ENCODE measurements at places on chromosomes 2 and 18.

DNA sequence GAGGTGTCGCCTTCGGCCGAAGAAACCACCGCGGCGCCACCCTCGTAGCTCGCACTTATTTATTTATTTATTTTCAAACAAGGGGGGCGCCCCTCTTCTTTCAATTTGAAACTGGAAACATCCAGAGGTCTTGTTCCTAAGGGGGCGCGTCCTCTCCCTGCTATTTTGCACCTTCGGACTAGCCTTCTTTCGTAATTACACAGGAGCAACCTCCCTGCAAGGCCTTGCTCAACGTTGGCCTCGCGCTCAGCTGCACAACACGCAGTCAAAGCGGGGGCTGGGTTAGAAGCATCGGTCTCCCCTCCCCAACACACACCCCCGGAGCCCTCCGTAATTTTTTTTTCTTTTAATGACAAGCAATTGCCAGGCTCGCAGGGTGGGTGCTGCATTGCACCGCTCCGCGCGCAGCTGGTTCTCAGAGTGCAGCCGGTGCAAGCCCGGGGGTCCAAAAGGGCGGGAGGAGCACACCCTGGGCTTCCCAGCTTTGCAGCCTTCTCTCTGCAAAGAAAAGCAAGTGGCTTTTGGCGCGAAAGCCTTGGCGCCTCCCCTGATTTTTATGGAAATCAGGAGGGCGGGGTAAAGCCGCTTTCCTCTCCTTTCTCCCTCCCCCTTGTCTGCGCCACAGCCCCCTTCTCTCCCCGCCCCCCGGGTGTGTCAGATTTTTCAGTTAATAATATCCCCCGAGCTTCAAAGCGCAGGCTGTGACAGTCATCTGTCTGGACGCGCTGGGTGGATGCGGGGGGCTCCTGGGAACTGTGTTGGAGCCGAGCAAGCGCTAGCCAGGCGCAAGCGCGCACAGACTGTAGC is at the start of gene MYCN:
TSS of gene MYCN (plus strand) at position 697 of the 807 bp plus-strand sequence. CDS start 1,515 bp downstream, outside the sequence.
- DNase-seq: peak; percentile 69

DNA sequence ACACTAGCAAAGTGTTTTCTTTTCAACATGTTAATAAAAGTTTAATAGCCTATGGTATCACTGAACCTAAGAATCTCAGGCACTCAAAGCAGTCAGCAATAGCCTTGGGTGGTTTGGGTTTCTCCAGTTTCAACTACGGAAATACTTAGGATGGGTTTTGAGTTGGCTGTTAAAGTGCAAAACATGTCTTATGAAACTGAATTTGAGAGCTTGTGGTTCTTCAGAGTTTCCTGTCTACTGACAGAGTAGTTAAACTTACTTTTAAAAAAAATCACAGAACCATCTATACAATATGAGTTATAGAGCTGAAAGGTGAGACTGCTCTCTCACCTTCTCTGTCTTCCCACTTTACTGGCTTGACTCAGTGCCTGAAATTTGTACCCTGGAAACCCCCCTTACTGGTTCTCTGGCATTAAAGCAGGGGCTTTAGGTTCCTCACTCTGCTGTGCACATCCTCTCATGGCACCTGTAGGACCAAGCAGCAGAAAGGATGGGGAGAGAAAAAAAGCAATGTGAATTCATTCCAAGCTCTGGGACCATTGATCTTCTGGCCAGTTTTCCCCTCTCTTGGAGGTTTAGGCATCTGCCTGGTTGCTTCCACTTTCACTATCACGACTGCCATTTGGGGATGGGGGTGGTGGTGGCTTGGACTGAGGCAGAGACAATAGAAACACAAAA is 18.1 kb downstream of the CCDC141 start:
- no peak for DNase-seq

DNA sequence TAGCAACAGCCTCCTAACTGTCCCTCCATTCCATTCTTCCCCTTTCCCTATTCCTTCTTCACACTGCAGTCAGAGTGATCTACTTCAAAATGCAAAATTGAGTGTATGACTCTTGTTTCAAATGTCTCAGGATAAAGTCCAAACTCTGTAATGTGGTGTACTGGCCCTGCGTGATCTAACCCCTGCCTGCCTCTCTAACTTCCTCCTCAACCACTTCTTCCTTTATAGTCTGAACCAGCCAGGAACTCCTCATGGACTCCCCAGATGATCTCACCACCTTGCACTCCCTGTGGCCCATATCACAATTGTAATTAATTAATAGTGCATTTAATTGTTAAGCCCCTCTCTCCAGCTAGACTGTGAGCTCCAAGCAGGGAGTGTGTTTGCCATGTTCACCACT is 3.1 kb upstream of the B3GNT2 start:
- DNase-seq: no peak

DNA sequence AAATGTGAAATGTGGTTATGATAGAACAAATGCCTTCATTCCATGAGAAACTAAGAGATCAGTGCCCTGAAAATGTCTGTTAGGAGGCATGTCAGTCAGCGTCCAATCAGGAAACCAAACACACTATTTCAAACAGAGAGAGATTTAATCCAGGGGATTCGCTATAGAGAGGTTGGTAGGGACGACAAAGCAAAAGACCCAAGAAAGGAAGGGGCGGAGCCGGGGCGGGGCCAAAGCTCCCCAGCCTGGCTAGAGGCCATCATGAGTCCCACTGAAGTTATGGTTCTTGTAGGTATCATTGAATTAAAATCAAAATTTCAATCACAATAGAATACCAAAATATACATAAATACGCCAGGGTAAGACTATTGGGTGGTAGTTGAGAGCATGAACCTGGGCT is 32.9 kb upstream of the RNF149 start:
- no peak for DNase-seq

- DNase-seq: no peak
Measured at GRCh38 chr18:23526501-23527063, 23.3 kb downstream of the RMC1 start.

DNA sequence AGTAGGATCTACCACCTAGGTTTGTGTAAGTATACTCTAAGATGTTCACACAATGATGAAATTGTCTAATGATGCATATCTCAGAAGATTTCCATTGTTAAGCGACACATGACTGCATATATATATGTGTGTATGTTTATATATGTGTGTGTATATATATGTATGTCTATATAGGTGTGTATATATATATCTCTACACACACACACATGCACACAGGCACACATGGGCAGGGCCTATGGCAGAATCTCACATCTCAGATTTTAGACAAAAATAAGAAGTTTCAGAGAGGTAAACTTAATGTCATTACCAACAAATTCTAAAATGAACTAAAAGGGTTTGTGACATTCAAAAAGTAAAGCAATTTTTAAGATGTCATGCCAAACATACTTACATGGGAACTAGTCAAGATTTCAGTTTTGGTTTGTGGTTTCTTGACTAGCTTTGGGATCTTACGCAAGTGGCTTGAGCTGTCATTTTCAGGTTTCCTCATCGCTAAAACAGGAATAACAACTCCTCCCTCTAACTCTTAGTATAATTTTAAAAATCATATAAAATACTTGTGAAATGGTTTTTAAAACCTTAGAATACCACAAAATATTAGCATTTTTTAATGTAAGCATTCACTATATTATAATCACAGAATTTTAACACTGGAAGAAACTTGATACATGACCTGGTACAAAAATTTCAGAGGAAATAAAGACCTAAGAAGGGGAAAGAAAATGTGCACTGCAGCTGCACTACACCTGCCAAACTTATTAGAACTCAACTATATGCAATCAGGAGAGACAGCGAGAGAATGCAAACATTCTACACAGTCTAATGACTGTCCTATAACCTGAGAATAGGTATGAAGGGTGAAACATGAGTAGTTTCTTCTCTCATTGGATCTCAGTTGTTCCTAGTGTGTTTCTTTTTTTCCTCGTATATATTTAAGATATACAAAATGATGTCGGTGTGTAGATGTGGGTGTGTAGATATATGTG is 75.7 kb downstream of the TTC21B start:
- no peak for DNase-seq

DNA sequence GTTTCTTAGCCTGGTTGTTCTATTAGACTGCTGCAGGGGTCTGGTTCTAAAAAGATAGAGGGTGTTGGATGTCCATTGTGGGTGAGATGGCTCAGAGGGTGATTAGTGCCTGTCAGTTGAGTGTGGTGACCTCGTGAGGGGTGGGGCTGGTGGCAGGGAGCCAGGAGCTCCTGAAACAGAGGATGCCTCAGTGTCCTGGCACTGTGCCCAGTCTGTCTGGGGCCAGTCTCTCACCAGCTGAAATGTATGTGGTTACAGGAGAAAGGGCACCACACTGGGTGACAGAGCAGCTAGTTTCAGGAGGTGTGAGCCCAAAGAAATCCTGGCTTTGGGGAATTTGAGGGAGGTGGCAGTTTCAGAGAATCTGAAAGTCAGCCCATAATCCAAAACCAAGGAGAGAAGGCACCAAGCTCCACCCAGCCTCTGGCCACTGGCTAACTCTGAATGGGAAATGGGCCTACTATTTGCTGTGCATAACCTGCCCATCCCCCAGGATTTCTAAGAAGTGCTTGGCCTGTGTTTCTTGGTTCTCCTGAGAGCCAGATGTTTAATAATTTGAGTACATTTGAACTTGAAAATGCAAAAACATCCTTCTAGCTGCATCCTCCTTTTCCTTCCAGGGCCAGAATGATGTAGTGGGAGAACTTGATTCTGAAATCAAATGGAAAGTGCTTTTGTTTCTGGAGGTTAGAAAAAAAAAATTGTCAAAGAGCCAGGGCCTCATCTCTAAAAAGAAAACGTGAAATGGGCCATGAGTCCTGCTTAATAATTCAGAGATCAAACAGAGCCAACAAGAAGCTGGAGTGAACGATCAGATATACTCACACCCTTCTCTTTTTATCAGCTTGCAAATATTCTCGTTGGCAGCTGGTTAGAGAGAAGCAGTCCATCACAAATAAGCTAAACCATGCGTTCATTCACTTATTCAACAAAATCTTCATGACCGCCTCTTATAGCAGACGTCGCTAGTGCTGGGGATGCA is 92.3 kb downstream of the B3GNT2 start:
- peak; percentile 73 for DNase-seq

DNA sequence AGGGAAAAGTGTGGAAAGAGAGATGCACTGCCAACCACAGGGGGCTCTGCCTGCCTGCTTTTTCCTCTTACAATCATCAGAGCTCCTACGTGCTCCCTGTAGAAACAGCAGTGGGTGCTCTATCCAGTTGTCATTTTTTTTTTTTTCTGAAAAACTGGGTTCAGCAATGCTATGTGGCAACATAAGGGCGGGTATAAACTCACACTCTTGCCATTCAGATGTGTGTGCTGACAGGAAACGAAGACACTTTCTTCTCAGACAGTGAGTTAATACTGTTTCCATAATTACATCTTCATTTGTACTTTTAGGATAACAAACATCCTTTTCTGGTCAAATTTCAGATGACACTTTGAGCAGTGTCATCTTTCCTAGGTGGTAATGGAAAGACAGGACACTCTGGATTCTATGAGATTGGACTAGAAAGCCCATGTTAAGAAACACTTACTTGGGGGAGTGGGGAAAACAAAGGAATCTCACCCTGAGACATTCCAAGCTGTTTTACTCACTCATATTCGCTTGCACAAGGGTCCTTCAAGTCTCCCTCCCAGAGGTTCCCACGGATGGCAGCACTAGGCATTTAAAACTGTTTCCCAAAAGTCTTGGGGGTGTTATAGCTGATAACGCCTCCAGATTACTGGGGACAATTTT is 41.3 kb downstream of the CCDC93 start:
- DNase-seq: no peak

DNA sequence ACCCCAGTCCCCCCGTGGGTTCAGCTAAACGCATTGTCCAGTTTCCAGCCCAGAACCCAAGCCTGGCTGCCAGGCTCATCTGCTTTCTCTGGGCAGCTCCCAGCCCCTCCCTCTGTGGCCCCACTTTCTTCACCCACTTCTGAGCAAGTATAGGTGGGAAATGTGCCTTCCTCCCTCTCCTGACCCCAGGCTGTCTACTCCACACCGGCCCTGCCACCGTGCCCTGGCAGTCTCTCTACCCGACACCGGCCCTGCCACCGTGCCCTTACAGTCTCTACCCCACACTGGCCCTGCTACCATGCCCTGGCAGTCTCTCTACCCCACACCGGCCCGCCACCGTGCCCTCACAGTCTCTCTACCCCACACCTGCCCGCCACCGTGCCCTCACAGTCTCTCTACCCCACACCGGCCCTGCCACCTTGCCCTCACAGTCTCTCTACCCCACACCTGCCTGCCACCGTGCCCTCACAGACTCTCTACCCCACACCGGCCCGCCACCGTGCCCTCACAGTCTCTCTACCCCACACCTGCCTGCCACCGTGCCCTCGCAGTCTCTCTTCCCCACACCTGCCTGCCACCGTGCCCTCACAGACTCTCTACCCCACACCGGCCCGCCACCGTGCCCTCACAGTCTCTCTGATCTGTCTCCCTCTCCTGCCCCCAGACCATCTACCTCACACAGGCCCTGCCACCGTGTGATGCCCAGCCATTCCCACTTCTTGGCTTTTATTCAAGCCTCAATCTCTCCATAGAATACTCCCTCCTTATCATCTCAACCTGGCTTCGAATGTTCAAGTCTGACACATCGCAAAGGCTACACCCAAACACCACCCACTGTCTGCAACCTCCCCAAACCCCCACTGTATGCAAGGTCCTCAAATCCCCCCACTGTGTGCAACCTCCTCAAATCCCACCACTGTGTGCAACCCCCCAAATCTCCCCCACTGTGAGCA is 108.9 kb downstream of the TPO start:
- no peak for DNase-seq

DNA sequence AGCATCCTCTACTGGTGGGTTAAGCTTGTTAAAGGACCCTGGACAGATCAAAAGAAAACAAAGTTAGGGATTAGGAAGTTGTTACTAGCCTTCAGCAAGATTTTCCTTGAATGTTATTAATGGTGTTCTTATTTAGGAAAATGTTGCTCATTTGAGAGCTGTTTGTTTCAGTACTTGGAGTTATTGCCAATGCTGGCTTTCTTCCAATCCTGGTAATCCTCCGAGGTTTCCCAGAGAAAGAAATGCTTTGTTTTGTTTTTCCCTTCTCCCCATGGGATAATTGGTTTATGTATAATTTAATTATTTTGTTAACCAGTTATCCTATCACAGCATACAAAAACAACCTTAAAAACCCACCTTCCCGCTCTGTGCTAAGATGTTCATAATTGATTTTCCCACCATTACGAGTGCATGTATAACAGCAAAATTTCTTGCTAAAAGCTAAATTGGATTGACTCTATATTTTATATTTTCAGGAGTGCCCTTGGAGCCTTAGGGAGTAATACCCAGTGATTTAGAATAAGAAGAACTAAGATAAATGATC is 79.8 kb downstream of the MGAT5 start:
- no peak for DNase-seq

- no peak for DNase-seq
Measured at GRCh38 chr2:212646698-212647366, 108.2 kb upstream of the ERBB4 start.

- no peak for DNase-seq
Measured at GRCh38 chr2:118246079-118246478, 157.8 kb downstream of the INSIG2 start.

- DNase-seq: no peak
Measured at GRCh38 chr18:31229829-31230228, 67.2 kb upstream of the DSC1 start.

DNA sequence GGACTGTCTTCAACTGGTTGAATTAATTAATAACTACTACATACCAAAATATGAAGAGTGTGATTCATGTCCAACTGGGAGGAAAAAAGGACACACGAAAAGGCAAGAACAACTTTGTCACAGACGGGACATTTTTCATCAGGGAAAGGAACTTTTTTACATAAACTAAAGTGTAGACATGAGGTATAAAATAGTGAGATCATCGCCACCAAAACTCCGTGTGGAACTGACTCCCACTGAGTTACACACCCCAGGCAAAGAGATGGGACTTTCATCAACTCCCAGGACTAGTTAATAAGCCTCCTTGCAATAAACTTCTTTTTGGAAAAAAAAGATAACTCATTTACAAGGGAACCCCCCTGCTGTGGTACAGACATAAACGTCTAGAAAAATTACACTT is 12.9 kb upstream of the NMI start:
- no peak for DNase-seq

- no peak for DNase-seq
Measured at GRCh38 chr2:241358470-241358869, 2.4 kb downstream of the FARP2 start.

All from ureter (tissue), 1 donor.